Stimulated activated CD8-positive, alpha-beta memory T cell treated with anti-CD3 and anti-CD28 coated beads, Interleukin-2, amount 100 ng/mL, for 48 hours (primary cell): ENCODE measurements at places on chromosomes 11 and 22.

- no peak for DNase-seq
Observed at GRCh38 chr11:78907636-78908035, 333.0 kb upstream of the NARS2 start.

DNA sequence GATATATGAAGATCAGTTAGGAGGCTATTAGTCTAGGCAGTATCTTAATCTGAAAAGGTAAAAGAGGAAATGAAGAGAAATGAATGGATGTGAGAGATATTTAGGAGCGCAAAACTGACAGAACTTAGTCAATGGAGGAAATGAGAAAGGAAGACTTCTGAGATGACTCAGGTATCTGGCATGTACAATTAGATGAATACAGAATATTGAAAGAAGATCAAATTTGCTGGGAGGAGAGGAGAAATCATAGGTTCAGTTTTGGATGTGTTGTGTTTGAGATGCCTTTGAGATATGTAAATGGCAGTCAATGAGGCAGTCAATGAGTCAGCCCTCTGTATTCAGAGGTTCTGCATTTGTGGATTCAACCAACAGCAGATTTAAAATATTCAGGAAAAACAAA lies 42.9 kb upstream of the GAB2 start:
- no peak for DNase-seq

DNA sequence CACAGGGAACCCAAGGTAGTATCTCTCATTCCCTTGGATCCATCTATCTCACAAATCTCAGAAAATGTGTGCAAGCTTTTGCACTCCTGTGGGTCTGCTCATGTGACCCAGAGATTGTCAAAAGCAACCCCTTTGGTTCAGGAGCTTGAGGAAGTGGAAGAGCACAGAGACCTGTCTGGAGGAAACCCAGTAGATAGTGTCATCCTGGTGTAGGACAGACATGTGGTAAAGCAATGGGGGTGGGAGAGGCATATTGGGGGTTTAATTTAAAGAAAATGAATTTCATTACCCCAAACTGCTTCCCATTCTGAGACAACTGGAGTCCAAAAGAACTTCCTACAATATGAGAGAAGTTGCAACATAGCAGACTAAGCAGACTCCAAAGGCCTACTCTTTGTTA lies 5.8 kb upstream of the MS4A14 start:
- DNase-seq, result no peak

GRCh38 chr22:21657020-21657359 lies 8.8 kb upstream of the PPIL2 start:
- no peak for DNase-seq

DNA sequence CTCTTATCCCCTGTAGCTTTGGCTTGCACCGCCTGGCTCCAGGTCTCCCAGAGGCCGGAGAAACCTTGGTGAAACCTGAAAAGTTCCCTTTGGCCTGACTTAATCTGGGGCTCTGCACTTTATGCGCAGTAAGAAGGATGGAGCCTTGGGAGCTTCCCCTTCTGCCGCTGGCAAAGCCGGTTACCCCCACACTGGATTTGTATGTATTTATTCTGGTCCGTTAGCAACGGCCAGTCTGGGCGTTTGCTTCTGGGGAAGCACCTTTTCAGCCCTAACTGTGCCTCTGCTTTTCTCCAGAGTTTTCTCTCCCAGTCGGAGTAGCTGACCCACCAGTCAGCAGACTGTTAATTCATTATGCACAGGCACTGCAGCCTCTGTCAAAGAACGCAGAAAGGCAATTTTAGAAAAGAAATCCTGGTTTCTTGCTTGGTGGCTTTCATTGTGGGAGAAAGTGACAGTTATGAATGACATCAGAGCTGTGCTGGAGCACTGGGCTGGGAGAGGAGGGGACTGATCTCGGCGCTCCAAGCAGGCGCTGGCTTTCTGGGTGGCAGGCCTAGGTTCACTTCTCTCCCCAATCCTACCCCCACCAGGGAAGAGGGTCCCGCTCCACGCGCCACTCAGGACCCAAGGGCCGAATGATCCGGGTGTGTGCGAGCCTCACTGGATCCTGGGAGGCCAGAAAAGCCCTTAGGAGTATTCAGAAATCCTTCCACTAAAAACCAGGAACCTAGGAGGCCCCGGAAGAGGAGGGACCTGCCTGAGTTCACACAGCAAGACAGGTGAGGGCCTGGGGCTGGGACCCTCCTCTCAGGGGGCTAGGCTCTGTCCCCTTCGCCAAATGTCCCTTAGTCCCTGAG lies 70.2 kb downstream of the RTL6 start:
- no peak for DNase-seq
